ENCODE measurements at places on chromosomes 12 and 14.

GRCh38 chr12:31267966-31268365, 58.0 kb downstream of the SINHCAF start:
- DNase-seq, result no peak

DNA sequence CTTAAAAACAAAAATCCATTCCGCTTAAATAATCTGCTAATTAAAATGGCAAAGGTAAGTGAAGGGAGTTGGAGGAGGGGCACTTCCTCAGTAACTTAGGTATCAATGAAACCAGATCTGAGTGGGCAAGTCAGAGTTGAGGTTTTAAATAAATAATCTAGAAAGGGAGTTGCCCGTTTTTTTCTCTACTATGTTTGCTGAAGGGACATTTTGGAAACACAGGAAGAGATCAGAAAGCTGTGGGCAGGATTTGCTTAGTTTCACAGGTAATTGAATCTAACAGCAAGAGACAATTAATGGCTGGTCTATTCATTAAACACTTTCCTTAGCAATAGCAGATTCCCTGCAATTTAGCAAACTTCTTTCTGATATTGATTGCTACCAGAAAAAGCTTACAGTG, 186.0 kb upstream of the ABCD2 start:
- DNase-seq, result no peak

DNA sequence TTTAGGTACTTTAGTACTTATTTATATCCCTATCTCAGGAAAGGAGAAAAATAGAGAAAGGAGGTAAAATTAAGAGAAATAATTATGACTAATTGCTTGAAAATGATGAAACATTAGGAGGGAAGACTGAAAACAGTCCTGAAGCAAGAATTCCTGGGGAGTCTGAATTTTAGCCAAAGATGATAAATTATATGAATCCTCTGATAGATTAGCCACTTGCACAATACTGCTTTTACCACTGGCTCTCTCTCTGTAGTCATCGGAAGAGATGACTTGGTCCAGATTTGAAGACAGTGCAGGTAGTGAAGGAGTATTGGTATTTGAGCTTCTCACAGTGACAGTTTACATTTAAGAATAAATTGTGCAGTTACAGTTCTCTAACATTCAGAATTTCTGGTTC, 83.8 kb upstream of the CLEC14A start:
- DNase-seq, result no peak

DNA sequence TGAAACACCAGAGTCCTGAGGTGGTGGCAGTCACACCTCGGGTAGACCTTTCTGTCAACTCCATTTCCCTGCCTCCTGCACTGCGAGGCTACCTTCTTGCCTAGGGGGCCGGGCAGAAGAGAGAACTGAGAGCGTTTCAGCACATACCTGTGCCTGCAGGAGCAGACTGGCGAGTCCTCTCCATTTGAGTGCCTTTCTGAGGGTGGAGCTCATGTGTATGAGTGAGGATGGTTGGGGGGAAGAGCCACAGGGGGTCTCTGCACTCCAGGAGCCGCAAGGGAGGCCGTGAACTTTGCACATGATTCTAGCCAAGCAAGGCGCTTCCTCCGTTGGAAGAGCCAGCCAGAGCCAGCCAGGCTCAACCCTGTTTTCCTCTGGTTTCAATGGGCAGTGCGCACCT, 31.0 kb upstream of the CCND2 start:
- no peak for DNase-seq

DNA sequence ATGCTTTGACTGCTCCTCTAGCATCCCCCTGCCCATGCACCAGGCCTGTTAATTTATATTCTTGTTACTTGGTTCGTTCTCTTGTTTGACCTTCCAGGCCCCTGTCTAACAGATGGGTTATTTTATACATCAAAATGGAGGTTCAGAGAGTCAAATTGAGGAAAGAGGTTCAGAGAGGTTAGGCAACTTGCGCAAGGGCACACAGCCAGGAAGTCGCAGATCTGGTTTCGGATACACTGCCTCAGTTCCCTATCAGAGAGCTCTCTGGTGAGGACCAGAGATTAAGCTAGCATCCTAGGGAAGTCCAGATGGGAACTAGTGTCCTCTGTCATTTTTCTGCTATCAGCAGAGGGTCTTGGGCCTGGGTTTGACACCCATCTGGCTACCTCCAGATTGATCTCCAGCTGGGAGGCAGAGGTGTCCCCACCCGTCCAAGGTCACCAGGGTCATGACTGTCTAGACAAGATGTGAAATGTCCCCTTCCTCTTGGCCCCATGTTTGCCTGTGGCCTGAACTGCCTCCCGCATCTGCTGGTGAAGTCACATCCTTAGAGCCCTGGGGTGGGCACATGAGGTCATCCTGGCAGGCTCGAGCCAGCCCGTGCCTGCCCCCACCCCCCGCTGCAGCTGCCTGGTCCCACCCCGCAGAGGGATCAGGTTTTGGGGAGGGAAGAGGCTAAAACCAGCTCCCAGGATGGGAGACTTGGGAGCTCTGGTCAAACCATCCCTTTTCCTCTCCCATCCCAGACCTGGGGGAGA, 84.3 kb upstream of the NCOR2 start:
- no peak for DNase-seq

- DNase-seq, result no peak
Observed at GRCh38 chr12:56688846-56689109, 694 bp upstream of the PTGES3 start.

DNA sequence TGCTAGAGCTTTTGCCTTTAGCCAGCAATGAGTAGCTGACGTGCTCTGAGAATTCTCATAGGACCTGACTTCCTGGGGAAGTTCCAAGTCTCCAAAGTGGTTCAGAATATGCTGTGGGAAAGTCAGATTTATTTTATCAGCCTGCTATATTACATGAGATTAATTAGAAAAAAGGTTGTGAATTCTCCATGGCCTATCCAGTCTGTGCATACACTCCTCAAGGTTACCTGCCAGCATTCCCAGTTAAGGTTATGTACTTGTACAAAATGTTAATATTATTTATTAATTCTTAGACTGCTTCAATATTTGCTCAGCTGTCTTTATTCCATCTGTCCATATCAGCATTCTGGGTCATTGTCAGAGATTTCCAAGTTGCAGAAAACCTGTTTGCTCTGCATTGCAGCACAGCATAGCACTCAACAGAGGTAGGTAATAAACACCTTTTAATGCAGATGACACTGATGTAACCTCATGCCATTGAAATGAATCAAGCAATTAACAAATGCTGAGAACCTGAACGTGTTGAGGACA, 2.7 kb upstream of the SEL1L start:
- no peak for DNase-seq

All from activated CD8-positive, alpha-beta memory T cell treated with anti-CD3 and anti-CD28 coated beads for 4 hours (primary cell).